Activated CD8-positive, alpha-beta memory T cell treated with anti-CD3 and anti-CD28 coated beads for 36 hours (primary cell): ENCODE measurements at places on chromosomes 1 and 21. TPM values are rescaled to one million over a fixed set of nuclear protein-coding genes. Genes with fewer than 3 reads are reported as not detected.

OR2G3 gene
- total RNA-seq, result not detected

C1orf53 gene
- 1.7 TPM for total RNA-seq

LCE1C gene
- not detected for total RNA-seq

FAM177B gene
- not detected for total RNA-seq

UTS2 gene
- total RNA-seq, result not detected

DNALI1 gene
- not detected for total RNA-seq

TMEM79 gene
- 10.1 TPM for total RNA-seq

OR2T5 gene
- not detected for total RNA-seq

BCL2L15 gene
- 0.82 TPM for total RNA-seq

PLPPR5 gene
- total RNA-seq, result not detected

PPIE gene
- 62.9 TPM for total RNA-seq

PAQR6 gene
- 2.5 TPM for total RNA-seq

RAB42 gene
- not detected for total RNA-seq

CCDC185 gene
- not detected for total RNA-seq

KRTAP19-3 gene
- total RNA-seq, result not detected

POGZ gene
- 63.9 TPM for total RNA-seq

TCHH gene
- 0.17 TPM for total RNA-seq
